Thyroid gland (tissue), 4 donors: ENCODE measurements at places on chromosomes 7 and 10. TPM values are rescaled to one million over a fixed set of nuclear protein-coding genes. Genes with fewer than 3 reads are reported as not detected.

DNA sequence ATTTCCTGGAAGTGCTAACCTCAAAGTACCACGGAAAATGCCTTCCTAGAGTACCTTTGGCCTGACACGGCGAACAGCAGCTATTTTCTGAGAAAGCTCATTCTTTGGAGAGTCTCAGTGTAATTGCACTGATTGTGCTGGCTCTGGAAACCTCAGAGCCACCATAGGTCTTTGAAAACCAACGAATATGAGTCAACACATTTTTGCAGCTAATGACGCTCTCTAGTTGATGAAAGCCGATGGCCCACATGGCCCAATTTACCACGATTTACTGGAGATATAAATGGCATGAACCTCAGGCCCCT, 187.1 kb downstream of the ADARB2 start:
- DNase-seq = no peak

DNA sequence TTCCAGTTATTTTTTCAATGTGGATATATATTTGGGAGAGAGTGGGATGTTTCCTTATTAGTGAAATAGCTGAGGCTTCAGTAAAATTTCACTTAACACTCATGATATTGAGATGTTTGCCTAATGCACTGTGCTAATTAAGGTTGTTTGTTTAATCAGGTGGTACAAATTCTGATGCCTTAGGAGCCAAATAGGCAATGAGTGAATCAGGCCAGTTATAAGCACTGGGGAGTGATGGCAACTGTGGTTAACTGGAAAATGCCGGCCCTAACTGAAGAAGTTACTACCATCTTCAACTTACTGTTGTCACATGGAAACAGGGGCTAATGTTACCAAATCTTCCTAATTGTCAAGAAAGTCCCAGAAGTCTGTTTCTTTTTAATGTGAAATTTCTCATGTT, 32.0 kb downstream of the VCL start:
- no peak for DNase-seq

DNA sequence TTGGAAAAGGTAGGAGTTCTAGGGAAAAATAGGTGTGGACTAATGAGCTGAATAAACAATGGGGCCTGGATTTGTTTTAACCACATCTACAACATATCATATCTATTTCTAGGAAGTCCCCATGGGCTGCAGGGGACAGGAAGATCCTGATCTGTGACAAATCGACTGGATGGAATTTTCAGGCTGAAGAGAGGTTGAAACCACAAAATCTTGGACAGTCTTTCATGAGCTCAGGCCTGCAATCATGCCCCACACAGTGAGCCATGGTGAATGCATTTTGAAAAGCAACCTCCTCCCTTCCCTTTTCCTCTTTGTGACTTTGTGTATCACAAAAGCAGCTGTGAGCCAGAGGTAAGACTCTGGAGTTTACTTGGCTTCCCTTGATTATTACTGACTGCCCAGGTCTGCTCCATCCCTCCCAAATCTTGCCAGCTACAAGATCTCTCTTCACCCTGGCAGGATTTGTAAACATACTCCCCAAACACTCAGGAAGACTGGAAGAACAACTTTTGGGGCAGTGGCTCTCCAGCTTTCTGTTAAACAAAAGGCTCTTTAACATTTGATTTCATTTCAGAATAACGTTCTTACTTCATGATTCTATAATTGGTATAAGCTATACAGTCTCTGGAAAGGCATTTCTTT, 66.4 kb downstream of the ASAH2B start:
- DNase-seq = peak; percentile 43

DNA sequence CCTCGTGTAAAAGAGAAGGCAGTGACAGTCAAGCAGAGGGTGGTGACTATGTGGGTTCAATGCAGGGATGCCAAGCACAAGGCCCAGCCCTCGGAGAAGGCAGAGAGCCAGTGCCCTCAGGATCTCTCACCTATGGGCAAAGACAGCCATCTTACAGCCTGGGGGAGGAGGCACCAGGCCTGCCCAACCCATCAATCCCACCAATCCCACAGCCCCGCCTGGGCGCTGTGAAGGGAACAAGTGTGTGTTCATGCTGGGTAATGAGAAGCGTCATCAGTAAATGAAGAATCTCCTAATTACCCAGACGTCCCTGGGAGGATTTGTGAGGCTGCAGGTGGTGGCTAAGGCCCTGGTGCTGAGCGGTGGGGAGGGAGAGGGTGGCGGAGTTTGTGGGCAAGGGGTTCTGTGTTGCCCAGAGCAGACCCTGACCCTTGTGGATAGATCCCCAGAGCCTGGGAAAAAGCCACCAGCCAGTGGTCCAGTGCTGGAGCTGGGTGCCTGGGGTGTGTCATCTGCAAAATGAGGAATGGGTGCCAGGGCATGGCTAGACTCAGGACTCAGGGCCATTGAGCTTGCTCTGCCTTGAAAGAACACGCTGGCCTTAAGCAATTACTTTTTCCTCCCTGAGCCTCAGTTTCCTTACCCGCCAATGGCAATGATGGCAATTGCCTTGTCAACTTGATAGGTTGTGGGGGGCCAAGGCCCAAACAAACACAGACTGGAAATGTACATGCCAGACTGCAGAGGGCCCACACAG, 128.1 kb upstream of the UNC5B start:
- DNase-seq = no peak

DNA sequence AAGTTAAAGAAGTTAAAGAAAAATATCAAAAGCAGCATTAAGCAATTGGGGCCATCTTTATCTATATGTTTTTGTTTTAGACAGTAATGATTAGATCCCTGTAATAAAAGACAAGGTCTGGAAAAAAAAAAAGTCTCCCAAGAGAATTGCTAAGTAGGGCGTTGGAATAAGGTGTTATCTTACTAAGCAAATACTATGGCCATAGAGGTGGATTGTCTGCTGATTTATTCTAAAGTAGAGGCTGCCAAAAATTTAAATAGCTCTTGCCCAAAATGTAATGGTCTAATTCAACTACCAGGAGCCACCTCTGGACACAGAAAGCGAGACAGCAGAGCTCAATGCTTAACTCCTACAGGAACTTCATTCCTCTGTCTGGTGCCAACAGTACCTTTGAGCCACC, 71.6 kb downstream of the HERPUD2 start:
- DNase-seq = no peak

- no peak for DNase-seq
Observed at GRCh38 chr7:155062411-155062810, 7.7 kb upstream of the HTR5A start.

- no peak for DNase-seq
Observed at GRCh38 chr7:128139406-128139805, 101.7 kb upstream of the LEP start.

GRCh38 chr7:37033141-37033540, 308.8 kb upstream of the AOAH start:
- DNase-seq = no peak

- no peak for DNase-seq
Observed at GRCh38 chr10:34918060-34918775, 103.1 kb upstream of the PARD3 start.

DNA sequence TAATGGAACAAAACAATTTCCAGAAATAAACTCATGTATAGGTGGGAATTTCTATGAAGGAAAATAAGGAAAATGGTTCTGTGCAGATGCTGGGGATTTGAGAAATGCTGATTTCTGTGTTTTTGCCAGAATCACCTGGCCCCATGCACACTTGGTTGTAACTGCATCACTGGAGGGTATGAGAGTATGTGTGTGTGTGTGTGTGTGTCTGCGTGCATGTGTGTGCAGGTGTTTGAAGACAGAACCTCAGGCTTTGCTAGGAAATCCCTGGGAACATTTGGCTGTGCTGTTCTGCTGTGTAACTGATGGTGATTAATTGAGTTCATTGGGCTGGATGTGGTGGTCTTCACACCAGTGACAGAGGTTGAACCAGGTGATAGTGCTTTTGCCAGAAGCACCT, 141.6 kb downstream of the CAMK1D start:
- no peak for DNase-seq

DNA sequence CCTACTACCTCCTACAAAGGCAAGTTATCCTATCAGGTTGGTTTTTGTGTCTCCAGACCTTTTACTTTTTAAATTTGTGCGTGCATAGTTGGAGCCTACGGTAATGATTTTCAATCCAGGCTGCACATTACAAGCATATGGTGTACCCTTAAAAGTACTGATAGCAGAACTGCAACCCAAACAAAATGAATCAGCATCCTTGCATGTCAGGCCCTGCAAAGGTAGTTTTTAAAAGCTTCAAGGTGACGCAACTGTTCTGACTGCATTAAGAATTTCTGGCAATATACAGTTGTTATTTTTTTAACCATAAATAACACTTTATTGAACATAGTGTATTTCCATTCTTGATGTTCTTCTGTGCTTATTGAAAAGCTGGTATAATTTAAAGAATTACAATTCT, 28.9 kb downstream of the GNAT3 start:
- no peak for DNase-seq

GRCh38 chr7:42180806-42181205, 56.2 kb downstream of the GLI3 start:
- no peak for DNase-seq

DNA sequence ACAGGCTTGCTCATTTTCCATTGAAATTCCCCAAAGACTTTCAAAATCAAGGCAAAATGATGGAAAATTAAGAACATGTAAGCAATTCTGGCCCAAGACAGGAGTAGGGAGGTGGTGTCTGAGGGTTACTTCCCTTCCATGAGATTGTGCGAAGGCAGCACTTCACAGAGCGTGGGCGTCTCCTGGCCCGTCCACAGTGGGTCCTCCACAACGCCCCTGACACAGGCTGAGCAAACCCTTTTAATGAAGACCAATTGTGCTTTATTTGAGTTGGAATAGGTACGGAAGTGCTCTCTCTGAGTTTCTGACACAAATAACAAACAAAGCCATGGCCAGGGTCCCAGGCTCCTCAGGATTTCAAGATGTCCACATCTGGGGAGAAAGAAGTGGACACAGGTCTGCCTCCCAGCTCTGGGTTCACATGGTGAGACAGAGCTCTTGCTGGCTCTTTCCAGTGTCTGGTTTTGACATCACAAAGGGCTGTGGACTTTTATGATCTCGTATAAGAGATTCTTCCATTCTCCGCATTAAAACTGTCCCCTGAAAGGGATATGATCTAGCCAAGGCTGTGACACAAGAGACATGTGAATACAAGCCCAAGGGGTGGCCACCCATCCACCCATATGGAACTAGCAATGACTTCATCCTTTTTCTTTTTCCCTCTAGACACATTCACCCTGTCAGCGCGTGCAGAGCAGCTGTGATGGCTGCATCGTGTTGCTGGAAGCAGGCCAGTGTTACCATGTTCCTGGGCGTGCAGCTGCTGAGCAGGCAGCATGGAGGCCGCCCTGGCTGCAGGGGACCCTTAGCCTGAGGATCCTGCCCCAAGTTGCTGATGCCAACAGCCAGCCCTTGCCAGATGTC, 145.6 kb downstream of the ADAM12 start:
- DNase-seq = no peak

- peak; percentile 35 for DNase-seq
Observed at GRCh38 chr10:35605191-35605590, at the start of gene GJD4. Gene GJD4, plus strand, starts transcription at chr10:35605341. Its CDS starts 227 bp downstream, at chr10:35605568.

DNA sequence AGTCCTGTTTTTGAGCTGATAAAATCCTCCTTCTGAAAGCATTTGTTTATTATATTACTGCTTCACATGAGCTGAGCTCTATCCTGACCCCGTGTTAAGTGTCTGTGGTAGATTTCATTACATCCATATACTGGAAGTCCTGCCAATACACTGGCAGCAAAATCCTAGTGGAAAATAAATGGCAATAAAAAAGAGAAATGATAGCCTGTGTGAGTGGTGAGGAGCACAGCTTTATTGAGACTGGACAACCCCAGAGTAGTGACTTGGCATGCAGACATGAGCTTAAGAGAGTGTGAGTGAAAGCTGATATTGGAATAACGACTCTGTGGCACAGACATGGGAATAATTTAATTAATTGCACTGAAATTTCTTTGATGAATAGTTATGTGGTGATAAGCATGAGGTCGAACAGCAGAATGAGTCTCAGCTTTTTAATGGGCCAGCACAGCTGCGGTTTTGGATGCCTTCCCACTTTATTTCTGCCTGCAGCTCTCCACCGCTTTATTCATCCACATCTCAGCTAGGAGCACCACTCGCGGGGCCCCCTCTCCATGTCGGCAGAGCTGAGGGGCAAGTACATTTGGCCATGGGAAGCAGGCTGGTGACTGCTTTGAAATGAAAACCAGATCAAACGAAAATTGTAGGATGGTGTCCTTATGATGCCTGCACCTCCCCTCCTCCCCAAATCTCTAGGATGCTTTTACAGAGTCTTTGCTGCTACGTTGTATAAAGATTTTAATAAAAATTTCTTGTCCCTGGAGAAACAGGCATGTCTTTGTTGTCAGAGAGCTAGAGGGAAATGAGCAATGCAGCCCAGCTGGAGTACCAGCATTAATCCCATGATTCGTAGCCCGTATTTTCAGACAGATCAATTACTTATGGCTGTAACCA, 494.3 kb downstream of the AUTS2 start:
- DNase-seq = no peak

- DNase-seq = no peak
Observed at GRCh38 chr10:5961405-5962100, 15.8 kb downstream of the IL15RA start.

GRCh38 chr7:115356139-115356746, 434.3 kb downstream of the MDFIC start:
- DNase-seq = no peak

SMO gene
- 10.5 TPM for total RNA-seq

MNX1 gene
- total RNA-seq = not detected

SLC26A5 gene
- total RNA-seq = 3.8 TPM

NUTM2D gene
- 1.8 TPM for total RNA-seq

SPDYE2 gene
- total RNA-seq = not detected

MCM10 gene
- total RNA-seq = 0.24 TPM

CHAT gene
- not detected for total RNA-seq

EPHA1 gene
- total RNA-seq = 15.7 TPM

STEAP2 gene
- 34.3 TPM for total RNA-seq

HOXA10 gene
- not detected for total RNA-seq

PSPH gene
- 23.1 TPM for total RNA-seq
